WERI-Rb-1 (cell line): ENCODE measurements at places on chromosomes 2 and 18.

- no peak for DNase-seq
Observed at GRCh38 chr2:43210467-43211303, 15.7 kb downstream of the ZFP36L2 start.

GRCh38 chr18:25739376-25739775 lies 351.0 kb downstream of the SS18 start:
- DNase-seq = no peak

- peak; percentile 22 for DNase-seq
Observed at GRCh38 chr18:64330161-64330560, 181.3 kb upstream of the LINC00305 start.

GRCh38 chr18:54787121-54787520 lies 41.2 kb upstream of the RAB27B start:
- DNase-seq = no peak

GRCh38 chr2:173990970-173991819 lies 26.0 kb upstream of the SP3 start:
- DNase-seq = no peak

DNA sequence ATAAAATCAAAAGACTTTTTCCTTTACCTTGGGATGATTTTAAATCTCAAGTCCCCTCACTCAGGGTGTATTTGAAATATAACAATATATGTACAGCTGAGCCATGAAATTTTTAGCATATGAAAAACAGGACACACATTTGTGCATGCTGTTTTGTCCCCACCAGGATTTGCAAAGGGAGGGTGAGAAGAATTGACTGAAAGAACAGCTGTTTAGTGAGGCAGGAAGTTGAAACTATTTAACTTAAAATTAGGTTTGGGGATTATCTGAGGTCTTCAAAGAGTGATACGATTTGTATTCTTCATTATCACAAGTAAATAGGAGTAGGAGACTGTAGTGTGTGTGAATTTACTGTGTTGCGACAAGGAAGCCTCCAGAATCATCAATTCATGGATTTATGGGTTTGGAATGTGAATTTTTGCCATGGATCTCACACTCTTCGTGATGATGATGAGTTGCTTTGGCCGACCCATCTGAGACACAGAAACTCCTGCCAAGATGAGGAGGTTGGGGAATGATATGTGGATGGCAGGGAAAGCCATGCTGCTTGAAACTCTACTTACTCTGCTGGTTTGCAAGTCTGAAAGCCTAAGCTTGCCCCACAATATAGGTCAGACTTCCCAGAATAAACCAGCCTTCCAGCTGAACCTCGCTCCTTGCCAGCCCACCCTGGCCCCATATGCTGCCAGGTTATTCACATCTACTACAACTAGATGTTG lies 31.0 kb upstream of the SPATS2L start:
- no peak for DNase-seq

- DNase-seq = no peak
Observed at GRCh38 chr2:20925265-20925889, 102.5 kb upstream of the LDAH start.

DNA sequence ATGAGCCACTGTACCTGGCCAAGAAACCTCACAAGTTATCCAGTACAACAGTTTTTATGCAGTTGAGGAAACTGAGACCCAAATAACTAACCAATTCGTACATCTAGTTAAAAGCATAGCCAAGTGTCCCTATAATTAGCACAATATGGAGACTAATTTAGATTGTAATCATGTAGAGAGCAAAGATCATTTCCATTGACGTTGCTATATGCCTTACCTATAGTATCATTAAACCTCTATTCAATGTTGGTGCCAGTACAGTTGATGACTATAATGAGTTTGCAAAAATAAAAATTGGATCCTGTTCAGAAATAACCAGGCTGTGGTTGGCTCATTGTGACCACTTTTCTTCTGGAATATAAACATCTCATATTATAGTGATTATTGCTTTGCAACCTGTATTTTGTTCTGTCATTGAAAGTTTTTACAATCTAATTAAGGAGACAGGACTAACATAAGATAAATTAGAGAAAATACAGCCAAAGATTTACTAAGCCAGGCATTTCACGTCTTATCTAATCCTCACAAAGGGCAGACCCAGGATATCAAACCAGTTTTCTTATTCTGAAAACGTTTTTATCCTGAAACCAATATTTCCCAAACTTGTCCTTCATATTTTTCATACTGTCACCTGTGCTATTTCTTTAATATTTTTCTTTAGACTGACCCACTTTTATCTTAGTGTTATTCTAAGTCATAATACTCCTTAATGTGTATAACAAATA lies 130.0 kb upstream of the STON1 start:
- DNase-seq = no peak

DNA sequence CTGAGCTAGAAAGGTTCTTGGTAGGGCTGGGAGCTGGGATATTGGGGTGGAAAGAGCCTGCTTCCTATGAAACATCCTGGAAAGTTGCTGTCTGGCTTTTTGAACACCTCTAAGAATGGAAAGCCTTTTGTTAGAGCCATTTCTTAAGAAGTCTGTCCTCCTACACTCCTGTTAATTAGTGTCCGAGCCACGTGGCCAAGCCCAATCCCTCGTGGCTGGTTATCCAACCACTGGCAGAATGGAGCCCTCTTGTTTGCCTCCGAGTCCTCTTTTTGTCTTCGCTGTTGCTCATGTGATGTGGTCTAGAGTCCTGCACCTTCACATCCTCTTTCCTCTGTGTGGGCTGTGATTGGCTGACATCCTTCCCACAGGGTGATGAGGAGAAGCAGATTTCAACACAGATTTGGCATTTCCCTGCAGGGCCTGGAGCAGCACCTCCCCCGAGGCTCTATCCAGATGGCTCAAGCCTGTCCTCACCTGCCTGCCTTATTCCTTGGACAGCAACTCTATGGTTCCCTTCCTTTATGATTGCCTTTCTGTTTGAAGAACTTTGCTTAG lies 8.2 kb upstream of the TOGARAM2 start:
- no peak for DNase-seq

DNA sequence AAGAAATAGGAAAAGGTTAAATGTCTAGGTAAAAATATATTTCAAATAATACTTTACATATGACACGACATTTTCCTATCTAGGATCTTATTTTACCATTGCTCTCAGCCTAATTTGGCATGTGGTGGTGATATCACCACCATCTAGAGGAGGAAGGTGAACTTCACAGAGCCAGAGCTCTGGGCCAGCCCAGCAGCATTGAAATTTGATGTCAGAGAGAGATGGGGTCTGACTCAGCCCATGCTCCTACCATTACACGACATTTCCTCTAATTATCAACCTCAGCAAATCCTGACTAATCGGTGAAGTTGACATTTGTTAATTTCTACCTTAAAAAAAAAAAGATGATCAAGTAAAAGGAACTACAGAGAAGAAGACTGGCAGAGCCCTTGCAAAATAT lies 42.3 kb downstream of the LRRTM4 start:
- DNase-seq = no peak

- DNase-seq = no peak
Observed at GRCh38 chr2:113757138-113757657, 756 bp upstream of the SLC35F5 start.

GRCh38 chr18:1048032-1048431 lies 143.4 kb downstream of the ADCYAP1 start:
- DNase-seq = no peak

GRCh38 chr2:152440460-152440859 lies 105.5 kb downstream of the FMNL2 start:
- no peak for DNase-seq

DNA sequence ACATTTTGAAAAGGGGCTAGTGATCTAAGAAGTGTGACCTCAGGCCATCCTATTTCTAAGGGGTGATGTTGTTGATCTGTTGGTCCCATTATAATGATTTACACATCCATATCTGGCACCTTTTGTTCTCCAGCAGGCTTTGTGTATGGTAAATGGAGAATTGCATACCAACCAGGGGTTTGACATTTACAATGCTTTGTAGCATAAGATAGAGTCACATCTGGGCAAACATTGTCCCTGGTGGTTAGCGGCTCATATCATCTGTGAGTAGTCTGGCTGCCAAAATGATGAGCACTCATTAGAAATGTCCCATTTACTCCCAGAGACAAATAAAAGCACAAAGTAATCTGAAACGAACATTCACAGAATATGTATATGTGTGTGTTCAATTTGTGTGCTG lies 1775.5 kb upstream of the CELF4 start:
- DNase-seq = no peak

GRCh38 chr18:45726603-45727002 lies 2.6 kb downstream of the SLC14A1 start:
- DNase-seq = no peak
